Hepatocyte (in vitro differentiated cells): ENCODE measurements at places on chromosomes 11 and 22. TPM values are rescaled to one million over a fixed set of nuclear protein-coding genes. Genes with fewer than 3 reads are reported as not detected.

DNA sequence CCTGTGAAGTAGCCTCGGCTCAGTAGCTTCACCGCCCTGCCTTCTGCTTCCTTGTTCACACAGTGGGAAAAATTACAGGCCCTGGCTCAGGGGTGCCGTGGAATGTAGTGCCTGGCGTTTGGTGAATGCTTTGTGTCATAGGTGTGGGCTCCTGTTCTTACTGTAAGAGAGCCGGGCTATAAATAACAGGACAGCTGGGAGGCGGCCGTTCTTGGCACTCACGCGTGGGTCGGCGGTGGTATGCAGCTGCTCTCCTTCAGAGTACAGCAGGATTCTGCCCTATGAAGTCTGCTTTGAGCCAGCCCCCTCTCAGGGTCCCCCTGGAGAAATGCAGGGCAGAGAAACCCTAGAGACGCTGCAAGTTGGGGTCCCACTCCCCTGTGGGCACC, 84.2 kb downstream of the CTTN start:
- no peak for DNase-seq

- peak; percentile 42 for DNase-seq
Measured at GRCh38 chr11:63892228-63892627, 24.7 kb downstream of the RCOR2 start.

GRCh38 chr22:42862045-42862734, 5.1 kb upstream of the ARFGAP3 start:
- peak; percentile 61 for DNase-seq

- peak; percentile 61 for DNase-seq
Measured at GRCh38 chr11:123640677-123641494, 13.5 kb downstream of the SCN3B start.

SCUBE2 gene
- 8.6 and 14.2 TPM in 2 replicates for total RNA-seq

GRCh38 chr11:33801821-33802193, 27.5 kb upstream of the FBXO3 start:
- DNase-seq: no peak

GRCh38 chr11:73401924-73402833, 26.0 kb downstream of the RELT start:
- no peak for DNase-seq

DNA sequence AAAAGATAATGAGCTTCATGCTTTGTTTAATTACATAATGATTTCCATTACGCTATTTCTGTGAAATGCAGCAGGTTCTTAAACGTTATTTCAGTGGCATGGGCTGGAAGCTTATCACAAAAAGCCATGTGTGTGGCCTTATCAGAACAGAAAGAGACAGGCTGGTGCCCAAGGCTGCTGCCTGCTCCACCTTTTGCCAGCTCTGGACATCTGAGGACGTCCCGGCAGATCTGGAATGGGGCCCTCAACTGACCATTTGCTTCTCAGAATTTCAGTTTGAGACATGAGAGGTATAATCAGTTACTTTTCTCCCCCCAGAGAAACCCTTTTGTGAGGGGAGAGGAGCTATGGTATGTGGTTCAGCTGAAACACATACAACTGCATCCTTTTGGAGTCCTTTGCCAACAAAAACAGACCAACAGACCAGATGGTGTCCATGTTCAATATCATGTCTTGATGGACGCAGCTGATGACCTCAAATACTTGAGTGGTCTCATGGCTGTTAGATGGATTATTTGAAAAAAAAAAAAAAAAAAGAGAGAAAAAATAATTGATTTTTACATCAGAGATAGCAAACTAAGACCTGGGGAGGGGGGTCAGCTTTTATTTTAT, 8.6 kb downstream of the CDPF1 start:
- no peak for DNase-seq

DNA sequence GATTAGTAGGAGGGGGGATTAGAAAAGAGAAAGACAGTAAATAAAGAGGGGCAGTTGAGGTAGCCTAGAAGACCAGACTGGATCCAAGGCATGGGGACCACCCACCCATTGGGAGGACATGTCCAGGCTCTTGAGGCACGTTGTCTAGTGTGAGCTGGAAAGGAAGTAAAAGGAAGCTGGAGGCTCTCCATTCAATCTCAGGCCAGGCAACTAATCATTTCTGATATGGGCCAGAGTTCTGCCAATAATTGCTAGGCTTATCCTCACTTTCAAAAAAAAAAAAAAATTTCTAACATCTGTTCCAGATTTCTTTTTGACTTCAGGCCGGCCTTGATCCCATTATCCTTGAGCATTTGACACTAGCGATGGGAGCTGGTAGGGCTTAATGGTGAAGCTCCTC, 476.1 kb downstream of the SOX6 start:
- DNase-seq: no peak

GRCh38 chr22:23180893-23181720, 798 bp downstream of the BCR start:
- no peak for DNase-seq

DNA sequence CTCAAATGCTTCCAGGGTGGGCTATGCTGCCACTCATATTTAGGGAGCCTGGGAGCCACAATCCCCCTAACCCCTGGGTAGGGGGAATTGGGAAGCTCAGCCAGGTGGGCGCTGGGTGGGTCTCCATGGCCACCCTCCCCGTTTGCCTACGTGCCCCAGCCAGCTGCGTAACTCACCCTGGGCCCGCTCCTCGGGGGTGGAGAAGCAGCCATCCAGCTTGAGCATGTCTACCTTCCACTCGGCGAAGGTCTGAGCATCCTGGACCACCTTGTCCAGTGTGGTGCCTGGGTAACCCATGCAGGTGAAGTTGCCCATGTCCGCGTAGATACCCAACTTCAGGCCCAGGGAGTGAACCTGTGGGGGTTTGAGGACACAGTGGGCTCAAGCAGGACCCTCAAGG, 3.7 kb downstream of the NAGA start:
- DNase-seq: no peak

MS4A15 gene
- 0.88 and 1.1 TPM in 2 replicates for total RNA-seq

KRTAP5-8 gene
- not detected in 2 replicates for total RNA-seq

DNA sequence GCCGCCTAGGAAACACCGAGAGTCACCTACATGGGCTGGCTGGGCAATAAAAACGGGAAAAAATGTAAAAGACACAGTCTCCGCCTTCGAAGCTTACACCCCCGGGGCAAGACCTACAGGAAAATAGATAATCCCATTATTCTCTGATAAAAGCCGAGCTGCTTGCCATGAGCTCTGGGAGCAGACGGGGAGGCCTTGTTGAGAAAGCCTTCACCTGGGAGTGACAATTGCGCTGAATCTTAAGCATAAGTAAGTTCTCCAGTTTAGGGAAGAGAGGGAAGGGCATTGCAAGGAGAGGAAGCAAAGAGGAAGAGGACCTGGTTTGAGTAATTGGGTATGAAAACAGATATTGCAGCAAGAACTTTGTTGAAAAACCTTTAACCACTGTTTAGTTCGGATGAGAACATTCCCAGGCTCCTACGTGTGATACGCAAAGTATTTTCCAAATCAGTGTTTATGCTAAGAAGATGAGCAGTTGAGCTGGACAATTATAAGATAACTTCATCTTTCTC, 813 bp upstream of the BTBD10 start:
- DNase-seq: no peak

GRCh38 chr11:68831124-68831523, 10.6 kb downstream of the CPT1A start:
- no peak for DNase-seq

DNA sequence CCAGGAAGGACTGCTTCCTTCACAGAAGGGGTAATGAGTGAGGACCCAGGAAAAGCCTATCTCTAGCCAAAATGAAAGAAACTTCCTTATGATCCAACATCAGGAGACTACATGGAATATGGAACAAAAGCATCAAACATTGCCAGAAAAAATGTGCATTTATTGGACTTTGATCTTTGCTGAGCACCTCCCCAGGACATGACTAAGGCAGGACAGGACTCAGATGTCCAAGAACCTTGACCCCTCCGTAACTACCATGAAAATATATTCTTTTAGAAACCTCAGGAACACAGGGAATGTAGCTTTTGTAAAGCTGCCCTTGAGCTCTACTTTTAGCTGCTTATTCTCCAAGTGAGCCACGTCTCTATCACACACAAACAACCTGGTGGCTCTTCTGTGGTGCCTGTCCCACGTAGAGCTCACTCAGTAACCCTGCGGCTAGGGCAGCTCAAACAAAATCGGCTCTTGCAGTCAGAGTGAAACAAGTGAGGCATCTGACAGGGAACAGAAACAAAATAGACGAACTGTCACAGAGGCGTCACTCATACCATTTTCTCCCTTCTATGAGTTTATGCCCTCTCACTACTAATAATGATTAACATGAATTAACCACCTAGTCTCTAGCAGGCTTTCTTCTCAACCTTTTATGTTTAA, 471.5 kb upstream of the API5 start:
- DNase-seq: no peak

GRCh38 chr11:129234978-129235377, 42.9 kb upstream of the ARHGAP32 start:
- DNase-seq: no peak

LRRN4CL gene
- total RNA-seq: 0.40 and 1.1 TPM in 2 replicates
